ENCODE measurements at places on chromosomes 16 and 17.

- peak; percentile 92 for DNase-seq
Measured at GRCh38 chr16:88533932-88534637, 36.1 kb upstream of the ZC3H18 start.

DNA sequence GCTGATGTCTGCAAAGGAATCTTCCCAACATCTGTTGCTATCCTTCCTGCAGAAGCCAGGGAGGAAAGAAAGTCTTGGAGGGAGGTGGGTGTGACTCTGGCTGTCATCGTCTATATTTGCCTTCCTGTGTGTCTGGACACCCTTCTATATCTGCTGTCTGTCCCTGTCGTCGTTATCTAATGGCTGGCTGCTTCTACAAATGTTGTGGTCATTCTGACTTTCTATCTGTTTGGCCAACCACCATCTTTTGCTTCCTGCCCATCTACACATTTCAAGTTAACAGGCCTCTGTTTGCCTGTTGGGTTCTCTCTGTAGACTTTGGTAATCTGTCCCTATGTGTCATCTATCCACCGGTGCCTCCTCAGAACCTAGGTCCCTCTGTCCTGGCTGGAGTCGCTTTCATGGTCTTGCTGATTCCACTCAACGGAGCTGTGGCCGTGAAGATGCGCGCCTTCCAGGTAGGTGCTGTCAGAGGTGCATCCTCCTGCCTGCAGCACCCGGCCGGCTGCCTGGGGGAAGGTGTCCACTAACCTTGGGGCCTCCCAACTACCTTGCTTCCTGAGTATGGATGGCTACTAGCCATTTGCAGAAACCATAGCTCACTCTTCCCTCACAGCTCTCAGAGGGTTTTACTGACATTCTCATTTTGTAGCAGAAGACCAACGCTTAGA lies 30.2 kb downstream of the ABCC3 start:
- no peak for DNase-seq

GRCh38 chr16:72211110-72211509 lies 39.2 kb upstream of the PMFBP1 start:
- DNase-seq = no peak

GRCh38 chr16:21083729-21084268 lies 66.8 kb downstream of the DNAH3 start:
- DNase-seq = peak; percentile 69

DNA sequence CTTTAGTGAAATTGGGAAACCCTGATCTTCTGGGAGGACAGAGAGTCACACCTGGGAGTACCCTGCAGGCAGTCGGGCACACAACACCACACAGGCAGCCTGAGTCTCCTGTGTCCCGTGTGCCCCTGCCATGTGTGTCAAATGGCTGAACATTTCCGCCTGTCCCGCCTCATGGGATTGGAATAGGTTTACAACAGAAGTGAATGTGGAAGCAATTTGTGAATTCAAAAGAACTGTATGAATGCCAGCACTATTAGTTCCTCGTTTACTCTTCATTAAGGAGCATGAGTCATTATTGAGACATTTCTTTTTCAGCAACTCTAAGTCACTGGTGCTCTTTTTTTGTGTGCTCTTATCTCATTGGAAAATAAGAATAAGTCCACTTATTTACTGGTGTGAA lies 226.5 kb downstream of the PMP22 start:
- no peak for DNase-seq

GRCh38 chr17:42759982-42760651 lies 910 bp upstream of the RAMP2 start:
- no peak for DNase-seq

GRCh38 chr16:969508-970385 lies 1.0 kb downstream of the LMF1 start:
- no peak for DNase-seq

- DNase-seq = no peak
Measured at GRCh38 chr16:89037261-89038152, 56.1 kb upstream of the ACSF3 start.

GRCh38 chr17:72977771-72978417 lies 114.6 kb downstream of the SLC39A11 start:
- no peak for DNase-seq

- DNase-seq = no peak
Measured at GRCh38 chr16:68770671-68771070, 33.6 kb downstream of the CDH1 start.

- peak; percentile 32 for DNase-seq
Measured at GRCh38 chr17:51258756-51259563, 889 bp downstream of the MBTD1 start.

- DNase-seq = no peak
Measured at GRCh38 chr17:51527225-51527982, 267.1 kb downstream of the UTP18 start.

GRCh38 chr17:60743282-60743681 lies 65.6 kb downstream of the BCAS3 start:
- DNase-seq = no peak

DNA sequence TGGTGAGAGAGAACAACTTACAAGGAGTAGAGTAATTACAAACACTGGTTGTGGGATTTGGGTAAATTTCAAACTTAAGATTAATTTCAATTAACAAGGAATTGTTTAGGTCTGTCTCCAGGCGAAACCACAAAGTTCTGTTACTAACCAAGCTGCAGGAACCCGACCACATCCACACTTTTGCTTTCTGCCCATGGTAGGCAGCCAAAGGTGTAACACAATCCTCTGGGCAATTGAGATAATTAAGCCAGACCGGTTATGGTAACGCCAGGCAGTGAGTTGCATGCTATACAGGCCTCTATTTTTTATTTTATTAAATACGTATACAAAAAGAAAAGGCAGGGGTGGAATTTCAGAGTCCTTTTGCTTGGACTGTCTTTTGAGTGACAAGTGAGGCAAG lies 12.0 kb downstream of the KCNJ2 start:
- no peak for DNase-seq

DNA sequence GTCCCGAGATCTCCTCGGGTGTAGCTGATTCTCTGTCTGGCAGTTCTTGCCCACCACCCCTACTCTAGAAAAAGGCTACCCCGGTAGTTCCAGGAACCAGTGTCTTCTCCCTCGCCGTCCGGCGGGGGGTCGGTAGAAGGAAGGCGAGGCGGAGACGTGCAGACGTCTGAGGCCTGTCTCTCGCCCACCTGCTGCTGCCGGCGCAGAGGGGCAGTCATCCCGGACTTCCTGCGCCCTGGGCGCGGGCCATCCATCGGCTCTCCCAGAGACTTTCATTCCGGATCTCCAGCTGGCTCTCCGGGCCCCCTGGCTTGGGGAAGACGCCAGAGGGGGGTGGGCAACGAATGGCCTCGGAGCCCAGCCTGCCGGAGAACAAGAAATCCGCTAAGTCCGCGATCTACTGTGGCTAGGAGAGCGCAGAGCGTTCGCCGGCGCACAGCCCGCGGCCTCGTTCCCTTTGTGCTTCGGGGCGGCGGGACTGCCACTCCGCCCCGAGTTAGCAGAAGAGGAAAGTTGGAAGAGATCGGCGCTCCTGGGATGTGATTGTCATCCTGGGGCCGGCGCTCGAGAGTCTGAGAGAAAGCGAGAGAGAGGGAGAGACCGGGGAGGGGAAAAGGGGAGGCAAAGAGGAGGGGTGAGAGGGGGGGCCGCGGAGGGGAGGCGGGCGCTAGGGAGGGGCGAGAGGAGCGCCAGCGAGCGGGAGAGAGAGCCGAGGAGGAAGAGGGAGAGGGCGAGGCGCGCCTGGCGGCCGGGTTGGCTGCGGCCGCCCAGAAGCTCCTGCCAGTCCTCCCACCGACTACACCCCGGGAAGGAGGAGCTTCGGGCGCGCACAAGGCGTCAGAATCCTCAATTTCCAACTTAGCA lies at the start of gene IRX5:
TSS of gene IRX5 (plus strand) at position 861 of the 864 bp plus-strand sequence. CDS start 334 bp downstream, outside the sequence.
- peak; percentile 64 for DNase-seq

Measured in activated T-cell treated with anti-CD3 and anti-CD28 coated beads, Interleukin-2, amount 50 U/mL, for 24 hours (primary cell).